ENCODE measurements at places on chromosomes 1 and 21. TPM values are rescaled to one million over a fixed set of nuclear protein-coding genes. Genes with fewer than 3 reads are reported as not detected.

DNA sequence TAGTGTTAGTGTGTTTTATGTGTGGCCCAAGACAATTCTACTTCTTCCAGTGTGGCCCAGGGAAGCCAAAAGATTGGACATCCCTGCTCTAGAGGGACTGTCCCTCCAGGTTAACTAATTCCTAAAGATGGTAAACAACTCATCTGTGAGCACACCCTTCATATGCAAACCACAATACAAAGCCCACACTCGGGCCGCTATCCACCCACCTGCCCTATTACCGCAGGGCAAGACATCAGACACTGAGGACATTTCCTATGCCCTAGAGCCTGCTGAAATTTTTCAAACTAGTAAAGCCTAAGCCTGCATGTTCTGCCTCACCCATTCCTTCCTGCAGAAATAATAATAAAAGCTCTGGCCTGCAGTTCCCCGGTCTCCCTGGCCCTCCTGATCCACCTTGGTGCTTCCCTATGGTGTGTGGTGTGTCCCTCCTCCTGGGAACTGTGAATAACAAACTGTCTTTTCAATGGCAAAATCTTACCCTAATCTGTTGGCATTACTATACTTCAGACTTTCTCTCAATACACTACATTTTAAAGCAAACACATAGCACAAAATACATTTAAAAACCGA is 39.3 kb upstream of the NTPCR start:
- H3K27me3 ChIP-seq, result peaks cover 50% of the 10 kb centered on the region
- no peak overlapping the region for H3K4me3 ChIP-seq
- H3K27ac ChIP-seq, result no peak overlapping the region

DNA sequence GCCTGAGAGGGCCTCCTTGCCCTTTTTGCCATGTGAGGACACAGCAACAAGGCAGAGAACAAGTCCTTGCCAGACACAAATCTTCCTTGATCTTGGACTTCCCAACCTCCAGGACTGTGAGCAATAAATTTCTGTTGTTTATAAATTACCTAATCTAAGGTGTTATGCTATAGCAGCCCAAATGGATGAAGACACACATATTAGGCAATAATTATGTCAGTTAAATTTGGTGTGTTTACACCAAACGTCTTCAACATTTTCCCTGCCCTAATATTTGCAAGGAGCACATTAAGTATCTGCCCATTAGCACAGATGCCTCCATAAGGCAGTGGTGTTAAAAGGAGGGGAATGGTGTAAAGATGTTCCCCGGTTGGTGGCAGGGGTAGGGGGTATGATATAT is 94.8 kb downstream of the ETS2 start:
- peaks cover 5% of the 10 kb centered on the region for H3K27me3 ChIP-seq
- no peaks in the 10 kb centered on the region for H3K4me1 ChIP-seq
- peaks cover 2% of the 10 kb centered on the region for H3K36me3 ChIP-seq
- DNase-seq, result no peak
- no peak overlapping the region for H3K4me3 ChIP-seq

DNA sequence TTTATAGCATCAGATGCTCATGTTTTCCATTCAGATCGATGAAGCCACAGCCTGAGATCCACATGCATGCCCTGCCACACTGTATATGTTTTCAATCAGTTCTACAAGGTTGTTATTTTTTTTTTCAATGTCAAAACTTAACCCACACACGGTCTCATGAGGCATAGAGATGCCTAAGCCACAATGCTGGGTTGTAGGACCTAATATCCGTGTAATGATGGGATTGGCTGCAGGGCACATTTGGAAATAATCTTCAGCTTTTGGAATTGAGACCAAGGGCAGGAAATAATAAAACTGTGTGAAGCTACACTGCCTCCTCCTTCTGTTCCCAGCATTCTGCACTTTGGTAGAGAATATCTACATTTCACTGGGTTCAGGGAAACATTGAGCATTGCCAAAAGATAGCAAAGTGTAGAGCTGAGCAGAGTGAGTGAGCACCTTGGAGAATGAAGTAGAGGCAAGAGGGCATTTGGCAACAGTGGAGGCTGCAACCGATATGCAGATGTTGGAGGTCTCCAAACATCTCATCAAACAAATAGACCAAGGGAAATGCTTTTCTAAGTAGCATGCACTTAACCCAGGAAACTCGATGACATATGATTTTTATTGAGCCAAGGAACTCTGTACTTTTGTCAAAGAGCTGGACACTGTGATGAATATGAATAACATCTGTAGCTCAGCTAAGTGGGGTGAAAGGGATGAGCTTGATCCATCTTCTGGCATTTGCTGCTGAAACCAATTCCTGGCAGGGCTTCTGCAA is 176.7 kb downstream of the LYPLAL1 start:
- H3K4me3 ChIP-seq, result no peak overlapping the region
- no peaks in the 10 kb centered on the region for H3K27me3 ChIP-seq
- H3K4me1 ChIP-seq, result peaks cover 43% of the 10 kb centered on the region
- peaks cover 8% of the 10 kb centered on the region for H3K36me3 ChIP-seq
- DNase-seq, result no peak
- no peak overlapping the region for H3K27ac ChIP-seq

GRCh38 chr1:11746092-11746491 is 10.2 kb downstream of the AGTRAP start:
- H3K27ac ChIP-seq, result no peak overlapping the region
- no peaks in the 10 kb centered on the region for H3K27me3 ChIP-seq
- DNase-seq, result no peak
- no peak overlapping the region for H3K4me3 ChIP-seq

DNA sequence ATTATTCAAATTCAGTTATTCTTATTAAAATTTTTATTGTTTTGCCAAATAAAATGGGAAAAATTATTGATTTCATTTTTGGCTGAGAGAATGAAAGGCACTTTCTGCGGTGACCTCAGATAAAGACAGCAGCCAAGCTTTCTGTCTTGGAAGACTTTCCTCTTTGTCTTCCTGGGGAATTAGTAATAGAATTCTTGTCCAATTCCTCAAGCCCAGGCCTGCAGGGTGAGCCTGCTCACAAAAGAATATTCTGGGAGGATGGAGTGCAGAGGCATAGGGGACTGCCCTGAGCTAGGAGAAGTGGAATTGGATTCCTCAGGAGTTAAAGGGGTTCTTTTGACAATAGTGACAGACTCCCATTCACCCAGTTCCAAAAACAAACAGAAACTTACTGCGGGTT is 614.5 kb upstream of the ADGRL2 start:
- no peak overlapping the region for H3K27ac ChIP-seq
- H3K4me3 ChIP-seq, result no peak overlapping the region
- DNase-seq, result no peak
- no peaks in the 10 kb centered on the region for H3K27me3 ChIP-seq
- no peaks in the 10 kb centered on the region for H3K36me3 ChIP-seq

GRCh38 chr1:205934788-205935187 is 8.5 kb downstream of the SLC26A9 start:
- no peak for DNase-seq
- no peaks in the 10 kb centered on the region for H3K4me1 ChIP-seq
- no peak overlapping the region for H3K27ac ChIP-seq
- no peaks in the 10 kb centered on the region for H3K36me3 ChIP-seq

GRCh38 chr1:15755646-15756040 is 3.0 kb upstream of the FBLIM1 start:
- DNase-seq, result no peak
- H3K36me3 ChIP-seq, result no peaks in the 10 kb centered on the region
- no peak overlapping the region for H3K4me3 ChIP-seq
- H3K27me3 ChIP-seq, result no peaks in the 10 kb centered on the region
- peaks cover 39% of the 10 kb centered on the region for H3K4me1 ChIP-seq
- no peak overlapping the region for H3K27ac ChIP-seq

- no peaks in the 10 kb centered on the region for H3K36me3 ChIP-seq
- no peak overlapping the region for H3K4me3 ChIP-seq
- no peak for DNase-seq
- no peaks in the 10 kb centered on the region for H3K27me3 ChIP-seq
Observed at GRCh38 chr1:18246543-18246942, 138.9 kb downstream of the IGSF21 start.

- no peak for DNase-seq
- peaks cover 19% of the 10 kb centered on the region for H3K27me3 ChIP-seq
- no peak overlapping the region for H3K27ac ChIP-seq
- peaks cover 6% of the 10 kb centered on the region for H3K36me3 ChIP-seq
- no peak overlapping the region for H3K4me3 ChIP-seq
- H3K4me1 ChIP-seq, result no peaks in the 10 kb centered on the region
Observed at GRCh38 chr1:84283381-84283780, 18.1 kb upstream of the SAMD13 start.

DNA sequence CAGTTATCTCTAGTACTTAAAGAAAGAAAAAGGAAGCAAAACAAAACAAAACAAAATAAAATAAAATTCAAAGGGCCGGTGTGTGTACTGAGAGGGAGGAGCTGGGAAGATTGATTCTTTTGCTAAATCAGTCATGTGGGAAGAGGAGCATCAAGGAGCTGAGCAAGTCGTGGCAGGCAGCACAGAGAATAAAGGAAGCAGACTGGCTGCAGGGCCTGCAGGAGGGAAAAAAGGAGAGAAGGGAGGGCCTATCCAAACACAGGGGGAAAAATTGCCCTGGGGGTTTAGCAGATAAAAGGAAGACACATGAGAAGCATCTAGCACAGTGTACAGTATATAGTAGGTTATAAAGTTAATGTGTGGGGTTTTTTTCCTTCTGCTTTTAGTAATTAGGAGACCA is 27.6 kb downstream of the AGO4 start:
- H3K4me1 ChIP-seq, result no peaks in the 10 kb centered on the region
- H3K27me3 ChIP-seq, result no peaks in the 10 kb centered on the region
- H3K27ac ChIP-seq, result no peak overlapping the region
- no peak overlapping the region for H3K4me3 ChIP-seq
- no peak for DNase-seq

- H3K4me1 ChIP-seq, result peaks cover 22% of the 10 kb centered on the region
- no peak overlapping the region for H3K4me3 ChIP-seq
- no peaks in the 10 kb centered on the region for H3K27me3 ChIP-seq
- peaks cover 5% of the 10 kb centered on the region for H3K36me3 ChIP-seq
- no peak overlapping the region for H3K27ac ChIP-seq
Observed at GRCh38 chr1:90964444-90965035, 57.3 kb downstream of the ZNF644 start.

GRCh38 chr21:46546799-46547198 is 58.1 kb downstream of the S100B start:
- no peak overlapping the region for H3K4me3 ChIP-seq
- H3K4me1 ChIP-seq, result no peaks in the 10 kb centered on the region
- peaks cover 34% of the 10 kb centered on the region for H3K36me3 ChIP-seq
- no peak overlapping the region for H3K27ac ChIP-seq
- no peaks in the 10 kb centered on the region for H3K27me3 ChIP-seq

DNA sequence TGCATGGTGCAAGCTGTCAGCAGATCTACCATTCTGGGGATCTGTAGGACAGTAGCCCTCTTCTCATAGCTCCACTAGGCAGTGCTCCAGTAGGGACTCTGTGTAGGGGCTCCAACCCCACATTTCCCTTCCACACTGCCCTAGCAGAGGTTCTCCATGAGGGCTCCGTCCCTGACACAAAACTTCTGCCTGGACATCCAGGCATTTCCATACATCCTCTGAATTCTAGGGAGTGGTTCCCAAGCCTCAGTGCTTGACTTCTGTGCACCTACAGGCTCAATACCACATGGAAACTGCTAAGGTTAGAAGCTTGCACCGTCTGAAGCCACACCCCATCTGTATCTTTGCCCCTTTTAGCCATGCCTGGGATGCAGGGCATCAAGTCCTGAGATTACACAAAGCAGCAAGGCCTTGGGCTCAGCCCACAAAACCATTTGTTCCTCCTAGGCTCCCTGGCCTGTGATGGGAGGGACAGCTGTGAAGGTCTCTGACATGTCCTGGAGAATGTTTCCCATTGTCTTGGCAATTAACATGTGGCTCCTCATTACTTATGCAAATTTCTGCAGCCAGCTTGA is 117.0 kb upstream of the NFIA start:
- H3K27me3 ChIP-seq, result no peaks in the 10 kb centered on the region
- H3K36me3 ChIP-seq, result peaks cover 7% of the 10 kb centered on the region
- H3K27ac ChIP-seq, result no peak overlapping the region
- H3K4me3 ChIP-seq, result no peak overlapping the region
- no peak for DNase-seq

OR2T29 gene
- total RNA-seq, result not detected

TAS1R1 gene
- not detected for total RNA-seq

SYPL2 gene
- total RNA-seq, result 1.1 TPM

Data from osteocyte (in vitro differentiated cells).